ENCODE measurements at places on chromosomes 7 and 10.

GRCh38 chr7:29282819-29283414, 88.3 kb downstream of the CHN2 start:
- DNase-seq = no peak

GRCh38 chr7:11714676-11715075, 117.3 kb downstream of the THSD7A start:
- no peak for DNase-seq

DNA sequence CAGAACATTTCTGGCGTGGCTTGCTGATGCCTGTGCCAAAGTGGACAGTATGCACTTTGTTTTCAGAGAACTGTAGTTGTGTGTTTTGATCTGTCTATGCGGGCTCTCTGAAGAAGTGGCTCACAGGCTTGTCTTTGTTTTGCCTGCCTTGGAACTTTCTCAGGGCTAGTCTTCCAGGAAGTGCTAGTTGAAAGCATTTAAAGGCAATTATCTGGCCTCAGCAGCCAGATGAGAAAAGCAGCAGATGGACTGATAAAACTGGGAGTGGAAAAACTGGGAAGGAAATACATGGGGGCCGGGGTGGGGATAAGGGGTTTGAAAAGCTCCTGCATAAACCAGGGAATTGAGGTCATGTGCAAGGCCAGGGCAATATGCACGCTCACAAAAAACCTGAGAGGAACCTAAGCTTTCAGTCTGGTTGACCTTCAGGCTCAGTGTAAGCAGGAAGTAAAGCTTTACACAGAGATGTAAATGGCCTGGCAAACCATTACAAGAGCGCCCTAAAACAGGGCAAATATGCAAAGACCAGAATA, 94.5 kb downstream of the ZNF33B start:
- no peak for DNase-seq

- peak; percentile 4 for DNase-seq
Observed at GRCh38 chr7:23938937-23939552, 229.0 kb downstream of the STK31 start.

DNA sequence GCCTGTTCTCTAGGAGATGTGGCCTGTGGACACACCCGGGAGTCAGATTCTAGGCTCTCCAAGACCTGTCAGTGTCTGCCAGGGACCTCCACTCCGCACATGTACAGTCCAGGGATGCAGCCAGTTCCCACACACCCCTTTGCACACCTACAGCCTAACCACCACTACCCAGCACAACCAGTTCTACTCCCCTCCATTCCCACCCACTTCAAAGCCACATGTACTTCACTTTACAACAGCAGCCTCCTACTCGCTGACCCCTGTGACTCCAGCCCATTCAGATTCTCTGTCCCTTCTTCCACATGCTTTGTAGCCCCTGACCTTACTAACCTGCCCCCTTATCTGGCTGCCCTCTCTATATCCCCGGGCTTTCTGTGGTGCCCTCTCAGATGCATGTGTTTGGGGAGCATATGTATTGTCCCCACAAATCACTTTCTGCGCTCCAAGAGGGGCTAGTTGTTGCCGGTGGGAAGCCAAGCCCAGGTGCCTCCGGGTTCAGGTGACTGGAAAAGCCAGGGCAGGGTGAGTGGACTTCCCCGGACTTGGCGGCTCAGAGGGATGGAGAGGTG, 7.2 kb downstream of the LBX1 start:
- no peak for DNase-seq

DNA sequence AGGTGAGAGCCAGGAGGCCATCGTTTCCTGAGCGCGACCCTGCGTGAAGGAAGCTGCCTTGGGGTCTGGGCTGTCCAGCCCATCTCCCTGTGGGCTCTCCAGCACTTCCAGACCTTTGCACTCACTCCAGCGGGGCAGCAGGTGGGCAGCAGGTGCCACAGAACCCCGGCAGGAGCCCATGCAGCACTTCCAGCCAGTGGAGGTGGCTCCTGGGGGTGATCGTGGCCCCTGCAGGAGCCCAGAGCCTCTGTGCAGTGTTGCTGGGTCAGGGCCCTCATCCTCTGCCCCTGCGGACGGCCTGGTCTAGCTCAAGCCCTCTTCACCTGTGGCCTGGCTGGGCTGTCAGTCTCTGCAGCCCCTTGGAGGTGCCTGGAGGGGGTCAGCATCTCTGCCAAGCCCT, 59.9 kb downstream of the PWWP2B start:
- DNase-seq = no peak

DNA sequence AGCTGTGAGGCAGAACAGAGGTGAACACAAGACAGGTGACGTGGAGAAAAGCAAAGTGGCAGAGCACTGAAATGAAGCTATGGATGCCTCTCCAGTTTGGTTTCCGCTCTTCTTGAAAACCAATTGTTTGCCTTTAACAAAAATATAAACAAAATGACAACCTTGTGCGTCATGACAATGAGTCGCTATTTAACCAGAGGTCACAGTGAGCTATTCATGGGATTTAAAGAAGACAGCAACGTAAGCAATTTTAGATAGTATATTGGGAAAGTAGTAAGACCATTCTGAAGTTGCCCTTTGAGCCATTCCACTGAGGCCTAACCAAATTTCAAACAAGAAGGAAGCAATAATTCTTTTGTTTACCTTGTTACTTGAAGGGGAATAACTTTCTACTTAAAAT, 15.2 kb upstream of the LRRTM3 start:
- no peak for DNase-seq

DNA sequence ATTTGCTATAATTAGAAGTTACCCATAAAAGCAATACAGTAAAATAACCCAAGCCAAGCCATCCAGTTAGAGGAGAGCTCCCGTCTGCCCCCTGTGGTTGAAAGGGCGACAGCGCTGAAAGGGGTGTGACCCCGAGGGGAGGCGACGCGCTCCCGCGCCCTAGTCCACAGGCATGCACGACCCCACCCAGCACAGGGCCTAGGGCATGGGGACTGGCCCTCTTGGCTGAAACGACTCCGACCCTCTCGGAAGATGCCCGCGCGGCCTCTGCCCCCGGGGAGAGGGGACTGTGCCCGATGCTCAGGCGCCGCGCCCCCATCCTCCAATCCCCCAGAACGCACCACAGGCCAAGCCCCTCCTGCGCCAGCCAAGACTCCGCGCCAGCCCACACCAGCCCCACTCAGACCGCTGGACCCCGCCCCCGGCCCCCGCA, 64.0 kb downstream of the CSGALNACT2 start:
- no peak for DNase-seq

GRCh38 chr7:50207251-50207564, 97.3 kb upstream of the IKZF1 start:
- no peak for DNase-seq

DNA sequence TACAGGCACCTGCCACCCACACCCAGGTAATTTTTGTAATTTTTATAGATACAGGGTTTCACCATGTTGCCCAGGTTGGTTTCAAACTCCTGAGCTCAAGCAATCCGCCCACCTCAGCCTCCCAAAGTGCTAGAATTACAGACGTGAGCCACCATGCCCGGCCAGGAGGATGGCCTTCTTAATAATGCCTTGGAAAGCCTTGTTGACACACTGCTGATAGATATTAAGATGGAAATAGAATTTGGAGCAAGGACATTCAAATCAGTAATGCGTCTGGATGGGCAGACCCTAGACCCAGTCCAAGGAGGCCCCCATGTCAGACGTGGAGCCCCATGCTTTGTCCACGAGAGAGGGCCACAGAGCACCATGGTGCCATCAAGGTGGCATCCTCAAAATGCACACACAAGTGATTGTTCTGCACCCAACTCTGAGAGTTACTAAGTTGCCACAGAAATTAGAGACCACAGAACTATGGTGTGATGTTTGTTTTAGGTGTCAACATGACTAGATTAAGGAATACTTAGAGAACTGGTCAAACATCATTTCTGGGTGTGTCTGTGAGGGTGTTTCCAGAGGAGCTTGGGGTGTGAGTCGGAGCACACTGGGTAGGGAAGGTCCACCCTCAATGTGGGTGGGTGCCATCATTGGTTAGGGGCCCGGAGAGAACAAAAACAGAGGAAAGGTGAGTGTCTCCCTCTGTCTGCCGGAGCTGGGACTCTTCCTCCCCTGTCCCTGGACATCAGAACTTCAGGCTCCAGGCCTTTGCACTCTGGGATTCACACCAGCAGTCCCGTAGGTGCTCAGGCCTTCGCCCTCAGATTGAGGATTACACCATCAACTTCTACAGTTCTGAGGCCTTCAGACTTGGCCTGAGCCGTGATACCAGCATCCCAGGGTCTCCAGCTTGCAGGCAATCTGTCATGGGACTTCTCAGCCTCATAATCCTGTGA, 34.5 kb downstream of the EBF3 start:
- DNase-seq = no peak

- DNase-seq = no peak
Observed at GRCh38 chr7:381211-382042, 91.5 kb downstream of the FOXL3 start.

GRCh38 chr7:100966542-100967291, 2.6 kb upstream of the MUC12 start:
- DNase-seq = no peak

GRCh38 chr7:151540146-151540545, 20.5 kb upstream of the RHEB start:
- no peak for DNase-seq

- no peak for DNase-seq
Observed at GRCh38 chr10:49579621-49580020, 30.5 kb upstream of the SLC18A3 start.

GRCh38 chr10:71442859-71443570, 46.3 kb downstream of the CDH23 start:
- no peak for DNase-seq

DNA sequence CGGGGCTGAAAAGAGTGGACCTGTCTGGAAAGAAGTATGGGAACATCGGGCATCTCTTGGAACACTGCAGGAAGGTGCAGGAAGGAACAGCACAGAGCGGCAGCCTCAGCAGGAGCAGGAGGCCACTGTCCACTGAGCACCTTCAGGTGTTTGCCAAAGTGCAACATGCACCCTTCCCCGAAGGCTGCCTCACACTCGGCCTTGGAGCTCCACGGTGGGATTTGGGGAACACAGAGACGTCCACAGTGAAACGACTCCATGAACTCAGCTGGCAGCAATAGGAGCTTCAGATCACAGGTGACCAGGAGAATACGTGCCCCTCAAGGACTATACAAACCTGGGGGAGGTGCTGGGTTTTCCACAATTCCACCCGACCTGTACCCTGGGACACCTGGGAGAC, 140.3 kb upstream of the RET start:
- DNase-seq = no peak

- no peak for DNase-seq
Observed at GRCh38 chr7:157789094-157789493, 452.3 kb downstream of the DNAJB6 start.

DNA sequence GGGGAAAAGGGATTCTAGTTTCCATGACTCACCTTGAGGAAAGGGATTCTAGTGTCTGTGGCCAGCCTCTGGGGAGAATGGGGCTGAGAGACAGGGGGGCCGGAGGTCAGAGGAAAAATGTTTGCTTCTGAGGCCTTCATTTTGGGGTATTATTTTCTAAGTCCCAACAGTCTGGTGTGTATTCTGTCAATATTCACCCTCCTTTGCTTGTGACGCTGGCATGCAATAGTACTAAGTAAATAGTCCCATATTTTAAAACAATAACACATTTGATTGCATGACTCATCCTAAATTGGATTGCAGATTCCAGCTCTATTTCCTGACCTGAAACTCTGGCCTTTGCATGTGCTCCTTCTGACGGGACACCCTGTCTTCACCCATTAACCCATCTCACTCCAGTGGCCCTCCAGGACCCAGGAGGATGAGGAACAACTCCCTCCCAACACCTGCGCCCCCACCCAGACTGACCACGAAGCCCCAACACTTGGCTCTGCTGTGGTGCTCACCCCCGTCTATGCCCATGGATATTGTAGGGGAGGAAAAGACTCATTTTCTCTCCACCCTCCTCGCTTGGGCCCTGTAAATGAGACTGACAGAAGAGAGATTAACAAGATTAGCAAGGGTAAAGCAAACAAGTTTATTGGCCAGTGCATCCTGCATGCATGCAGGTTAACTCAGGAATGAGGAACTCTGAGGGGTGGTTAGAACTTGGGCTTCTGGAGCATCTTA, 495.6 kb upstream of the KLF6 start:
- no peak for DNase-seq

GRCh38 chr10:72754275-72755032, 62.5 kb downstream of the MCU start:
- no peak for DNase-seq

- no peak for DNase-seq
Observed at GRCh38 chr10:1573334-1573969, 163.9 kb downstream of the ADARB2 start.

DNA sequence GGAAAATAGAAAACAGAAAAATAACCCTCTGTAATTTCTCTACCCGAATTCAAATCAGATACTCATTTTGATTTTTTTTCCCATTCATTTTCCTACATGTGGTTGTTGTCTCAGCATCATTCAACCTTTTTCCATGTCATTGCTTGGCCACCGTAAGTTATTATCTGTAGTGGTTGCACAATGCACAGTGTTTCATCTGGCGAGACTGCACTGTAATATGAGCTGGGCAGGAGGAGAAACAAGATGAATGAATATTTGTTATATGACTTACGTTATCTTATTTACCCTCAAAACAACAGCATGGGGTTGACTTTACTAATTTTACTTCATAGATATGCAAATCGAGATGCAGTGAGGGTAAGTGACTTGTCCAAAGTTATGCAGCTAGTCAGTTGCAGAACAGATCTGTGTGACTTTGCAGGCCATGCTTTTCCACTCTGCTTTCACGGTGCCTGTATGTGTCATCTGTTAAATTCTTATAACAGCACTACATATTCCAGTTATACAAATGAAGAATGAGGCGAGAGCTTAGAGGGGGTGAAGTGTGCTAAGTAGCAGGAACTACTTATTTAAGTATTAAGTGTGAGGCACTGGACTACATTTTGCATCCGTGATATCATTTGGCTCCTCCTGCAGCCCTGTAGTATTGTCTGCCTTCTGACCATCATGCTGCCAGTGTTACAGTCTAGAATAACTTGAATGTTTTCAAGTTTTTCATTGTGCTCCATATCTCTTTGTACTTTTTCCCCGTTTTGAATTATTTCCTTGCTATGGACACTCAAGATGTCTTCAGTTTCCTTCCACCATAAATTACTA, 56.7 kb downstream of the ZMYND11 start:
- peak; percentile 22 for DNase-seq

DNA sequence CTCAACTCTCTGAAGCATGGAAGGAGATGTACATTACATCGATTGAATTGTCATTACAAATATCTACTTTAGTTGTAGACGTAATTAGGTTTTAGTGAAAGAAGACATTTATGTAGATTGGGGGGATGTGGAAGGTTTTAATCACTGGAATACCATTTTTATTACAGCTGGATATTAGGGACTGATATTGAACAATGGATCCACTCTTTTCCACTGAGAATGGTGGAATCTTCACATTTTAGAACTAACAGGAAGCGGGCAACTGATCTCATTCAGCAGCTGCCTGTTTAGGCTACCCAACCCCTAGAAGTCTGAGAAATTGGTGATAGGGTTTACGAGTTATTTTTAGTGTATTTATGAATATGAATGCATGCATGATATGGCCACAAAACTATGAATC, 336.2 kb upstream of the LRGUK start:
- DNase-seq = no peak

- no peak for DNase-seq
Observed at GRCh38 chr10:15306735-15307280, 64.3 kb downstream of the FAM171A1 start.

GRCh38 chr7:618539-619367, 99.1 kb upstream of the PDGFA start:
- no peak for DNase-seq
